ENCODE measurements at places on chromosomes 2 and 18. TPM values are rescaled to one million over a fixed set of nuclear protein-coding genes. Genes with fewer than 3 reads are reported as not detected.

The BOLL gene
- not detected for total RNA-seq

The MAT2A gene
- 288 TPM for total RNA-seq

The UGT1A10 gene
- total RNA-seq = not detected

The NR4A2 gene
- total RNA-seq = 5.5 TPM

The MRPL33 gene
- 33.4 TPM for total RNA-seq

The DCDC2C gene
- total RNA-seq = not detected

The RAMP1 gene
- 11.8 TPM for total RNA-seq

The LRRC30 gene
- not detected for total RNA-seq

The C2orf81 gene
- 3.5 TPM for total RNA-seq

The IL1RL2 gene
- total RNA-seq = not detected

The KIF1A gene
- total RNA-seq = 0.17 TPM

The UGT1A8 gene
- total RNA-seq = not detected

The CD8B gene
- 2.8 TPM for total RNA-seq
